ENCODE measurements at places on chromosomes 7 and 10. TPM values are rescaled to one million over a fixed set of nuclear protein-coding genes. Genes with fewer than 3 reads are reported as not detected.

The UBE2D4 gene
- 25.4 TPM for total RNA-seq

The TRIL gene
- total RNA-seq, result 1.4 TPM

The PHYHIPL gene
- 0.20 TPM for total RNA-seq

The ANKMY2 gene
- total RNA-seq, result 28.0 TPM

The CTTNBP2 gene
- 10.6 TPM for total RNA-seq

The NPC1L1 gene
- total RNA-seq, result 61.3 TPM

The PPRC1 gene
- total RNA-seq, result 20.8 TPM

The GRM3 gene
- 0.09 TPM for total RNA-seq

The HKDC1 gene
- 41.2 TPM for total RNA-seq

DNA sequence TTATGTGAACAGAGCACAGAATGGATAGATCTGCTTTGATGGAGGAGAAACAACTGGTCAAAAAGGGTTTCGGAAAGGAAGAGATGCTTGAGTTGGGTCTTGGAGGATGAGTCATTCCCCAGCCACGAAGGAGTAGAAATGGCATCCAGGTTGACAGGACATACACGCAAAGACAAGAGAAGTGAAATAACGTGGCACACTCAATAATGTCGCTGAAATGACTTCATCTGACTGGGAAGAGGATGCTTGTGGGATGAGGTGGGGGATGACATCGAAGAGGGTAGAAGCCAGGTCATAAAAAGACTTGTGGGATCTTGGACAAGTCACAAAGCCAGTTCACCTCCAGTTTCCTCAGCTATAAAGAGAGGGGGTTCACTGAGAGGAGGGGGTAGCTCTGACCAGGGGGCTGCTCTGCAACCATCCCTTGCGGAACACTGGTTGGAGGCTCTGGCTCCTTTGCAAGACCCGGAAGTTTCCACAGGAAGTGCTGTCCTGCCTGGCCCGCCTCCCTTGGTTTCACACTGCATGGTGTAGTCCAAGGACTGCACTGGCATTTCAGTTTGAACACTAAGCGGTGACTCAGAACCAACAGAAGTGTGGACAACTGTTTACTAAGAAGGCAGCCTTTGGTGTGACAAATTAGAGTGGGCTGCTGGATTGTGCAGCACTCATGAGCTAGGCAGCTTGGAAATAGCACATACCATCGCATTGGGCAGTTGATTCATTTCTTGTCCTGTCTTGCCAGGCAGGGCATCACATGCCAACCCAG, 189.9 kb upstream of the ADO start:
- no peak for DNase-seq

- no peak for DNase-seq
Measured at GRCh38 chr7:94650147-94651051, 5.5 kb downstream of the SGCE start.

DNA sequence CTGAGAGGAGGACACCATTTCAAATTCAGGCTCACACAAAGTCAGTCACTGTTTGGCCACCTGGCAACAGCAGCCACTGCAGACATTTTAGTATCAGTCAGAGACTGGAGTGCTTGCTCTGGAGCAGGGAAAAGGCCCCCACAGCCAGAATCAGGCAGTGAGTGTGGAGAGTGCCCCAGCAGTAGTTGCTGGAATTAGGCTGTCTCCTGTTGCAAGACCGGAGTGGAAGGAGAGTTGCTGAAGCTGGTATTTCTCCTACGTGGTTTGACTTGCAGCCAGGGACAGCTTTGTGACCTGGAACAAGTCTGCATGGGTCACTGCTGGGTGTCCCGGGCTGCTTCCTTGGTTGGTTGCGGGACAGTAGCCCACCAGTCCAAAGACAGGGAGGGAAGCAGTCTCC, 78.4 kb upstream of the TMEM168 start:
- DNase-seq, result no peak

- no peak for DNase-seq
Measured at GRCh38 chr10:26000971-26001370, 66.9 kb downstream of the MYO3A start.

DNA sequence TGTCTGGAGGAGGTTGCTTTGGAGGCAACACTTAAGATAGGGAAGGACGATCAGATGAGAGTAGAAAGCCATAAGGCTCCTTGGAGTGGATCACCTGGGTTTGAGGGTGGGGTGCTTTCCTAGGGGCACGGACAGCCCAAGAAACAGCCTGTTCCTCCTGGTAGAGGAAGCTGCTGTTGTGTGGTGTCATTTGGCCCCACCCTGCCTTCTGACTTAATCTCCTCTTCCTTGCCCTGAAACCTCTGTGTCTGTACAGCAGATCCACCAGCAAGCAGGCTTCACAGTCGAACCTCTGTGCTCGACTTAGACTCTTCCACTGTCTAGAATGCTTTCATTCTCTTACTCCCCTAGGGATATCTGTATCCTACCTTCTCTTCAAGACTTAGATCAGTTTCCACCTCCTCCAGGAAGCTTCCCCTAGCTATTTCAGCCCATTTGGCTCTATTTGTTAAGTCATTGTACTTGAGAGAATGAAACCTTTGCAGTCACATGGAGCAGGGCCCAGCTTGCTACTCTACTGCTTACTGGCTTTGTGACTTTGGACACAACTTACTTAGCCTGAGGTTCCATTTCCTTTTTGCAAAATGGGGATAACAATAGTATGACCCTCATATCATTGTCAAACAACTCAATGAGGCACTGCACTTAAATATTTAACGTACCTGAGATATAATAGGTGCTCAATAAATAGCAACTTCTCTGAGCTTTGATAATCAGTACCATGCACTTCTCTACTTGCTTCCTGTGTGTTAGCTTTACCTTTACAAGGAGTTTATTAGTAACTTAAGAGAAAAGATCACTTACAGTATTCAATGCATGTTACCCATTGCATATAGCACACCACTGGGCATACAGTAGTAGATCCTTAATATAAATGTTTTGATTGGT, 5.0 kb downstream of the MXI1 start:
- DNase-seq, result no peak

DNA sequence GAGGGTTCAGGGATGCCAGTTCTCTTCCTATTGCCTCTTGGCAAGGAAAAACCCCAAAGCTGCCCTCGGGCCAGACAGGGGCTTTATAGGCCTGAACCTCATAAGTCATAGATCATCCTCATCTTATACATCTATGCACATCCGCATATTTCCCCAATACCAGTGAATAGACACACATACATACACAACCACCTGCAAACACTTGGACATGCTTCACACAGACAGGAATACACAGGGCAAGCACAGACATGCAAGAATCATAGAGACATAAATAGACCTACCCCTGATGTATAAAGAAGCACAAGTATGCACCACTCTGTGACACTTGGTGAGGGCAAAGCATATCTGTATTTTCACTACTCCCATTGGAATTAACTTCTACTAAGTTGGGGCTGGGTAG, 30.7 kb downstream of the MBL2 start:
- DNase-seq, result no peak

DNA sequence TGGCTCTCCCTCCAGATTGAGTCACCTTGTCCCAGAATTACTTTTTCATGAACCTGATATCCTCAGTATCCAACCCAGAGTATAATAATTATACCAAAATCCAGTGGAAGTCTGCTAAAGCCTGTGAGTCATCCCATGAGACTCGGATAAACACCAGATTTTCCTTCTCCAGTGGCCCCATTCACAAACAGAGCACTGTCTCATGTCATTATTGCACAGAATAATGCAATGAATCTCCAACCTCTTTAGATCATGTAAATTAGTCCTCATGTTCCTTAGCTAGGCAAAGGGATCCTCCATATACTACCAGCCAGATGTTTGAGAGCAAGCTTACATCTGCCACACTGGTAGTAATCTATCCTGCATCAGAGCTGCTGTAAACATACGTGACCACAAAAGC, 89.0 kb downstream of the AMPH start:
- no peak for DNase-seq

- DNase-seq, result no peak
Measured at GRCh38 chr10:101558204-101558603, 29.9 kb downstream of the POLL start.

DNA sequence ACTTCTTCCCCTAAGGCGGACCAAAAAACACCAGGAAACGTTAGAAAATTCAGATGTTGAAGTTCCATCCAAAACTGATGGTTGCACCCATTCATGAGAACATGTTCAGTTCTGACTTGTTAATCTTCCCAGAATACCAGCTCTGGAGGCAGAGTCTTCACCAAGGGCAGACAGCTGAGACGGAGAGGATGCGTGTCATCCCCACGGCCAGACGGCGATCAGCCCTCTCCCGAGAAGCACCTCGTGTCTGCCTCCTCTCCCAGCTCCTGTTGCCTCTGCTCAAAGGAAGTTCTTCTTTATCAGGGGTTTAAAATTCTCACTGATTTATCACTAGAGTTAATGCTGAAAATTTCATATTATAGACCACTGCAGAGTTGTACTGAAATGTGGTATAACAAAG, 269.7 kb downstream of the ZMYND11 start:
- no peak for DNase-seq

- no peak for DNase-seq
Measured at GRCh38 chr7:135757719-135758411, 9.3 kb upstream of the FAM180A start.

- no peak for DNase-seq
Measured at GRCh38 chr10:95531994-95532399, 29.2 kb downstream of the SORBS1 start.

GRCh38 chr7:100130608-100131453, 4.1 kb downstream of the MBLAC1 start:
- peak; percentile 90 for DNase-seq

- no peak for DNase-seq
Measured at GRCh38 chr7:39017369-39017915, 39.7 kb downstream of the POU6F2 start.

DNA sequence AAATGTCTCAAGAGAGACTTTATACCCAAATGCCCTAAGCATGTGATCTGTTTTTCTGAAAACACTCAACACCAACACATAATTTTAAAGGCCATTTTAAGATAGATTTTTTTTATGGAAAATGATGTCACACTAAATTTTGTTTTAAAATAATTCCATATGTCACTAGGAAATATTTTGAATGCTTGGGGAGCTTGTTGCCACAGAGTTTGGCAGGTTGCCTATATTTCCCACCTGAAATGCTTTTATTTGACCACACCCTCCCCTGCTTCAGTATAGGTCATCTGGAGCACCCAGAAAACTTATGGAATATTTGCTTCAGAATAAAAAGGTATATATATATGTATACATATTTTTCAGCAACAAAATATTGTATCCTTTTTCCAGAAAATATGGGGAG, 180.0 kb upstream of the ANK3 start:
- no peak for DNase-seq

- DNase-seq, result no peak
Measured at GRCh38 chr7:129167817-129168216, 20.6 kb upstream of the SMO start.

- no peak for DNase-seq
Measured at GRCh38 chr7:927031-927671, 27.3 kb downstream of the ADAP1 start.

- DNase-seq, result no peak
Measured at GRCh38 chr7:34025600-34025999, 120.3 kb downstream of the BMPER start.
